ENCODE measurements at places on chromosomes 2 and 18. TPM values are rescaled to one million over a fixed set of nuclear protein-coding genes. Genes with fewer than 3 reads are reported as not detected.
A peak's percentile ranks its signal among the peaks of the same experiment; 100 is the strongest.

CD28 gene
- total RNA-seq: 0.44 TPM

GRCh38 chr2:225400060-225400511, 576 bp downstream of the NYAP2 start:
- H3K36me3 ChIP-seq: no peaks in the 10 kb centered on the region
- no peaks in the 10 kb centered on the region for H3K27me3 ChIP-seq
- no peak for DNase-seq
- H3K4me3 ChIP-seq: no peak overlapping the region

GRCh38 chr2:207892716-207893402, 123.2 kb upstream of the FZD5 start:
- H3K36me3 ChIP-seq: no peaks in the 10 kb centered on the region
- H3K4me3 ChIP-seq: no peak overlapping the region
- H3K27ac ChIP-seq: peak overlapping the region; percentile 44
- H3K4me1 ChIP-seq: no peaks in the 10 kb centered on the region

DNA sequence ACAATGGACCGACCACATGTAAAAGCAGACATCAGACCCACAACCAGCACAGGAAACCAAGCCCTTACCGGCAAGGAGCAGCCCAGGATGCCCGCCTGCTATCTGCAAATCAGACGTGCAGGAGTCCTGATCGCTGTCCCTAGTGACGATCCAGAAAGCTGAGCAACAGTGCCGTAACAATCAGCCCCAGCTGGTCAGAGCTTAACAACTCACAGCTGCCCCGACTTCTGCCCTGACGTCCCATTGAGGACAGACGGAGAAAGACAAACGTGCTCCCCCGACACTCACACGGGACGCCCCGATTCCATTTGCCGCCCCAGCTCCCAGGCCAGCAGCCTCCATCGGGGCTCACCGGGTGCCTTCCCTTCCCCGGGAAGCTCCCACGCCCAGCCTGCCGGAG, 39.8 kb upstream of the PXDN start:
- no peaks in the 10 kb centered on the region for H3K36me3 ChIP-seq
- no peaks in the 10 kb centered on the region for H3K4me1 ChIP-seq
- no peaks in the 10 kb centered on the region for H3K27me3 ChIP-seq
- no peak overlapping the region for H3K4me3 ChIP-seq
- no peak for DNase-seq
- H3K27ac ChIP-seq: no peak overlapping the region

Data from esophagus squamous epithelium (tissue), 5 donors.